Stimulated activated CD8-positive, alpha-beta memory T cell treated with anti-CD3 and anti-CD28 coated beads, Interleukin-7, amount 100 ng/mL, for 1 hour (primary cell): ENCODE measurements at places on chromosomes 2 and 18.

DNA sequence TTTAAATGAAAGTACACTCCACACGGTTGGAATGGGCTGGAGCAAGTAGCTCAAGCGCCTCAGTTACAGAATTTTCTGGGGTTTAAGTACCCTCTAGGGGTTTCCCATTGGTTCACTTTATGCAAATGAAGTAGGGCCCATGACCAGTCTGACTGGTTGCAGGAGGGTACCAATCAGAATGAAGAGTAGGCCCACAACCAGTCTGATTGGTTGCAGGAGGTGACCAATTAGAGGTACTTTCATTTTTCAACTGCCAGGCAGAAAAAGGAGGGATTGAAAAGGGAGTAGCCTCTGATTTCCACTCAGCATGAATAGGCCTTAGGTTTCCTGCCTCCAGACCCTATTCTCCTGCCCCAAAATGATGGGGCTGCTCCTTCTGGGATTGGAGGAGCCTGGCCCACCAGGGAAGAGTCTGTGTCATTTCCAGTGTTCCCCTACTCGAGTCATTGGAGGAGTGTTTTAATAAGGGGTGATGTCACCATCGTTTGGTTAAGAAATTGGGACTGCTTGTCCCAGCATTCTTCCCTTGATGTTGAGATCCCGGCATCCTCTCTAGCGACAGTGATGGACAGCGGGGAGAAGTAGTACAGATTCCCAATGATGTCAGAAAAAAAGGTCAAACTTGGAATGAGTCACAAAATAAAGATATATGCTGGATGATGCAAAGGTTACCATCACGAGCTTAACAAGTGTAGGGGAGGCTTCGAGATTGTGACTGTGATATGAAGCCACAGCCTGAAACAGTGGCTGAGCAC, 210.4 kb downstream of the SH3BP4 start:
- no peak for DNase-seq

DNA sequence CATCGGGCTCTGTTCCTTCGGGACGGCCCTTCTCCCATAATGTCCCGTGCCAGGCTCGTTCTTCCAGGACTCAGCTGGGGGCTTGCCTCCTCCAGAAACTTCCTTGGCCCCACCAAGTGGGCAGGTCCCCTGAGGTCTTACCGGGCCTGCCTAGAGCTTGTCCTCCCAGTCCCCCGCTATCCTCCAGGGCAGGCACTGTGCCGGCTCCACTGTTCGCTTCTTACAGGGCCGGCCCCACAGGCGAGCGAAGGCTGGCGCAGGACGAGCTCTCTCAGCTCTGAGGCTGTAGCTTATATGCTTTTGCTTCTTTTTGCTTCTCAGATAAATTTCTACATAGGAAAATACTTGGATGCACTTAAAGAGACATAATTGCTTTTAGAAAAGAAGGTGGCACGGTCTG, 229.4 kb downstream of the TWIST2 start:
- DNase-seq: no peak

GRCh38 chr2:241560883-241561474, 2.4 kb downstream of the BOK start:
- no peak for DNase-seq

DNA sequence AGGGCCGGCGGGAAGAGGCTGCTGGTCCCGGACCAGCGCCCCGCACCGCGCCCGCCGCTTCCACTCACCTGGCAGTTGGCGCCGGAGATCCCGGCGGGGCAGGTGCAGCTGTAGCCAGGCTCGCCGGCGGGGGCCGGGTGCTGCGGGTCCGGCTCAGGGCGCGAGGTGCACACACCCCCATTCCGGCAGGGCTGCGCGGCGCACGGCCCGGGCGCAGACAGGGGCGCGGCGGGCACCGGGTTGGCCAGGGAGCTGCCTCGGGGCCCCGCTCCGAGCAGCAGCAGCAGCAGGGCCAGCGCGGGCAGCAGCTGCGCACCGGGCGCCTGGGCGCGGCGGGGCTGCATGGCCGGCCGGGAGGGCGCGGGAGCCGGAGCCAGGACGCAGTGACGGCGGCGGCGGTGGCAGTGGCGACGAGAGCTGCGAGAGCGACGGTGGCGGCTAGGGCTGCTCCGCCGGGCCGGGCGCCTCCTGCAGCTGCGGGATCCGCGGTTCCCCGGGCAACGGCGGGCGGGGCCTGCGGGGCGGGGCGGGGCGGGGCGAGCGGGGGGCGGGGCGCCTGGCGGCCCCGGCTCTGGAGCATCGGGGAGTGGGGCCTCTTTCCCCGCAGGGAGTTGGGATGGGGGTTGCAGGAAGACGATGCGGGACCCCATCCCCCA, at the start of gene DNER:
Gene DNER (minus strand): TSS at position 476 of the 656 bp plus-strand sequence. CDS start 132 bp downstream, at position 344.
- DNase-seq: no peak

DNA sequence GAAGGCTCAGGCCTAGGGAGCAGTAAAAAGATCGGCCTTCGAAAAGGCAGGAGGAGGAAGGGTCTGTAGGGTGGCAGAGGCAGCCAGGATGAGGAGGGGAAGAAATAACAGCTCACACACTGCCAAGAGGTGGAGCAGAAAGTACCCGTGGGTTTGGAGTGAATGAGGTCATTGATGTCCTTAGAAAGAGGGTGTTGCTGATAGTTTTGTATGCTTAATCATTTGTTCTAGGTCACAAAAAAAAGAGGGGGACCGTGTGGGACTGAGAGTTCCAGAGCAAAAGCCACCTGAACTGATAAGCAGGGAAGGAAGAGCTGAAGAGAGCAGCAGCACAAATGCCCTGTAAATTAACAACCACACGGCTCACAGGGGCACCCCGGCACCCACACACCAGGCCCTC, 140.4 kb downstream of the FAM161A start:
- DNase-seq: no peak

GRCh38 chr2:180130403-180130802, 123.3 kb upstream of the CWC22 start:
- no peak for DNase-seq

DNA sequence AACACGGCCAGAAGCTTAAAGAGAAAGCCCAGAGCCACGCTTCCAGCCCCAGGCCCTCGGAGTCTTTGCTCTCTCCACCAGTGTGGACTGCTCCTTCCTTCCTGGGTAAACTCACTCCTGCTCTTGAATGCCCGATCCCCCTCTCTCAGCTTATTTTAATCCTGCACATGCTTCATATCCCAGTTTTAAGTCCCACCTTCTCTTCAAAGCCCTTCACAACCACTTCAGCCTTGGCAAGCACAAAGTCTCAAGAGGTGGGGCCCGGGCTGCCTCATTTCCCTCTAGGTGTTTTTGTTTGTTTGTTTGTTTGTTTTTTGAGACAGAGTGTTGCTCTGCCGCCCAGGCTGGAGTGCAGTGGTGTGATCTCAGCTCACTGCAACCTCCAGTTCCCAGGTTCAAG, 21.6 kb upstream of the CREG2 start:
- no peak for DNase-seq

GRCh38 chr18:79732721-79733025, 53.1 kb downstream of the CTDP1 start:
- DNase-seq: no peak

DNA sequence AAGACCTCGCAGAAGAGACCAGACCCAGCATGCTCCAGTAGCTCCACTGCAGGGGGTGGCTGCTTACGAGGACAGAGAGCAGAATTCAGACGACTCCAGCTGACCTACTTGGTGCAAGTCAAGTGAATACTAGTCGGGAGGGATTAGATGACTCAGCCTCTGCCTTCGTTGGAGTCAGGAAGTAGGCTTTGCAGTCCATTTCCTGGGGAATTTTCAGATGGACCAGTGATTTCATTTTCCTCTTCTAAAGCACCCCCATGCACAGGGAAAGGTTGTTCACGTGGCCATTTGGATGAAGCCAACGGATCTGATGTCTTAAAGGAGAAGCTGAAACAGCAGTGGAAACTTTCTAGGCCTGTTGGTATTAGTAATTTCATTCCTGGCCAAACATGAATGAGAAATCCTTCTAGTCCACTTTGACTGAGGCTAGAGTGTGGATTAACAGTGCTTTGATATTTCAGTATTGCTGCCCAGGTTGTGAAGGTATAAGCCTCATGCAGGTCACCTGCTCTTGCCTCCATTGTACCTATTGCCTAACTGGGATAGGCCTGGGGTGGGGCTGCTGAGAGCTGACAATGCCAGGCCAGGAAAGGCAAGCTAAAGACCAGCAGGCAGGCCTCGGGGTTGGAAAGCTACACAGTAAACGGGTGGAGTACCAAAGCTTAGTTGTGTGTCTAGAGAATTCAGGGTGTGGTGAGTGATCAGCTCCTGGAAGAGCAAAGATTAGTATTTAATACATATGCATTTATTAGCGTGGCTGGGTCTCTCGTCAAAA, 117.6 kb upstream of the FOSL2 start:
- DNase-seq: no peak

DNA sequence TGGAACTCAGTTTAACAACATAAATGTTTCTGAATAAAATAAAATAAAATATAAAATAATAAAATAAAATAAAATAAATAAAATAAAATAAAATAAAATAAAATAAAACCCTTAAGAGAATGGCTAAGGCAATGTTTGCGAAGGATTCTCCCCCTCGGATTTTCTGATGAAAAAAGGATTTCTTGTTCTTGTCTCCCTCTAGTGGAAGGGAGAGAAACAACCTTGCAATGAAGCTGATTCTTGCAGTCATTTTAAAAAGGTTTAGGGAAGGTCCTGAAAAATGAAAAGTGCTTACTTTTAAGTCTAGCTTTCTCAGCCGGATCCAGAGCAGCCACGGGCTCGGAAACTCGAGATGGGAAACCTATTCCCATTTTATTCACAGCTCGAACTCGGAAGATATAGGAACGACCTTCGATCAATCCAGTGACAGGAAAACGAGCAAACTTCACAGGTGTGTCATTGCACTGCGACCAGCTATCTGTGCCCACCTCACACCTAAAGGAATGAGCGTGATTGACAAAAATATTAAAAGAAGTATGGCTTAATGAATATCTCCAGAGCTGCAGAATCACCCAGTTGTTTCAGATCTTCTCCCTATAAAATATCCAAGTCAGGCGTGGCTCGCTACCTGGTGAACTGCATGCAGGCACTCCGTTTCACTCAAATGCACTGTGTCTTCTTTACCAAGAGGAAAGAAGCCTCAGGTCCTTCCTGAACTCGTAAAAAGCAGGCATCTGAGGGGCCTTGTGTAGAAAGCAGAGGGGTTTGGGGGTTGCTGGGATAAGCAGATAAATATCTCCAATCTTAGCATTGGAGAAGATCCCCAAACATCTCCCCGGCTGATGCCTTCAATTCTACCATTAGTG, 68.1 kb downstream of the MYOM1 start:
- no peak for DNase-seq

- DNase-seq: no peak
These were observed 172.3 kb downstream of the RNF152 start for GRCh38 chr18:61720496-61720895.

- DNase-seq: no peak
These were observed 58.6 kb upstream of the CHAC2 start for GRCh38 chr2:53708988-53709387.

- no peak for DNase-seq
These were observed 17.3 kb upstream of the TAF4B start for GRCh38 chr18:26208977-26209376.

DNA sequence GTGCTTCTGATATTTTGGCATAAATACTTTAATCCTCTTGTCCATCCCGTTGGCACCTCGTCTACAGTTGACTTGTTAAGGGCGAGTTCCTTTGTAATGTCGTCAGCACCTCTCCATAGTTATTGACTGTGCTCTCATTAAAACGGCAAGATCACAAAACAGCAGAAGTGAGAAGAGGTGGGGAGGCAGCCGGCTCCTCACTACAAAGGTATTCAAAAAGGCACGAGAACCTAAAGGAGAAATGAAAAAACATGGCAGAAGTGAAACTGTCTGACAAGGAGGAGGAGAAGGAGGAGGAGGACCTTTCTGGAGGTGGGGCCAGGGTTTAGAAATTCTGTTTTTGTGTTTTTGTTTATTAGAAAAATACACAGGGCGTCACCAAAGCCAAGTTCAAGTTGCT, 235.6 kb downstream of the BCL11A start:
- DNase-seq: no peak

GRCh38 chr2:219643788-219644398, 16.5 kb downstream of the SLC4A3 start:
- DNase-seq: no peak

DNA sequence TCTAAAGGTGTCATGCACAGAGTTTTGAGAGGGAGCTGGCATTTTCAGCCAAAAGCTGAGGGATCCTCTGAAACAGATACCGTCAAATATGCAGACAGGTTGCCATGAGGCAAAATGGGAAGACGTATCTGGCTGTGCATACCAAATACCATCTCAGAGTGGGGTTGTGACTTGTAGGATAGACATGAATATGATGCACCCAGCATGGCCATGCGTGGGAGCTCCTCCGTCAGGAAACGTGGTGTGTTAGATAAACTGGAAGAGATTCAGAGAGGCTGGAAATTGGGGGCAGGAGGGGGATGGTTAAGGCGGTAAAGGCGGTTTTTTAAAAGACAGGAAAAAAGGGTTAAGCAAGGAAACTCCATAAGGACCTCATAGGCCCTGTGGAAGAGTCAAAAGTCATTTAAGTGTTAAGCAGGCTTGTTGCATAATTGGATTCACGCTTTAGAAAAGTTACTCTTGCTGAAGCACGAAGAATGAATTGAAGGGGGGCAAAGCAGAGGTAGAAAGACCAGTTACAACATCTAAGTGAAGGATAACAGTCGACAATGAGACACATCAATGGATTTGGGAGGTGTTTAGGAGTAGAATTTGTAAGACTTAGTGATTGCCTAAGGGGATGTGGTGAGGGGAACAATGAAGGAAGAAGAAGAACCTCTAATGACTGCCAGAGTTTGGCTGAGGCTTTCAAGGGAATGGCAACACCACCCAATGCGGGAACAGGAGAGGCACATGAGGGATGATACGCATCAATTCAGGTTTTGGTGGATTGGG, 139.6 kb upstream of the CTAGE1 start:
- no peak for DNase-seq

DNA sequence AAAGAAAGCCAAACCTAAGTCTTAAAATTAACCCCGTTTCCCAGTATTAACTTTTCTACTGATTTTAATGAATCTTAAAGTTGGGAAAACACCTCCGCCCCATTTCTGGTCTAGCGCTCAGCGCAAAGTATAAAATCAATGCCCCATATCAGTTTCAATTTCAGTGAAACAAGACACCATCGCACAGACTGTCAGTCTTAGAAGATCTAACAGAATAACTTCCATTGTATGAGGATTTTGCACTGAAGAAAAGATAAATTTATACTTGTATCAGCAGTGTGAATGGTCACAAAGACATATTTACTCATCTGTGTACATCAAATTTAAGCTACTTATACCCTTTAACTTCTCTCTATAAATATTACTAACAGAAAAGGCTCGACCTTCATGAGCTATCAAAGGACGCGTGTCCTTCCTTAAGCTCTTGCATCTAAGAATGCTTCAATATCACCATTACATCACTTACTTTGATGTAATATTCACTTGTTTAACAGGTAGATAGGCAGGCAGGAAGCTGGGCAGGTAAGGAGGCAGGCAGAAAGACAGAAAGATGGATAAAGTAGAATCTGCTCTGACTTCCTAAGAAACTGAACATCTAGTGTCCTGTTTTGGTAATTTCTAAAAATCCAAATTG, 183.0 kb downstream of the TCF4 start:
- DNase-seq: no peak

GRCh38 chr2:3008561-3008960, 369.1 kb downstream of the EIPR1 start:
- no peak for DNase-seq

DNA sequence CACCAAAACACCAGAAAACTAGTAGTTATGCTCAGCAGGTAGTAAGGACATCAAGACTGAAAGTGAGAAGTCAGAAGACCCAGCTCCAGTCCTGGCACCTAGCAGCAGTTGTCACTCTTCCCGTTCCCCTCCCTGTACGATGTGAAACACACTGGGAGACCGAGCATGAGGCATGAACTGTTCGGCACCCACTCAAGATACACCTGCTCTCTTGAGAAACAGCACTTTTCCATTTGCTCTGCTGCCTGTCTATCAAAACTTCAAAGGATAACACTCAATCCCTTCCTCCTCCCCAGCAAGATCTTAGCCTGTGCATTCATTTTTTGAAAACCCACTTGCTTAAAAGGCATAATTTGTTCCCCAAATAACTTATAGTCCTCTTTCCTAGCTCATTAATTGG, 123.9 kb downstream of the PLEKHM3 start:
- no peak for DNase-seq
